RPMI7951 (cell line): ENCODE measurements at places on chromosomes 5 and 9. TPM values are rescaled to one million over a fixed set of nuclear protein-coding genes. Genes with fewer than 3 reads are reported as not detected.

DNA sequence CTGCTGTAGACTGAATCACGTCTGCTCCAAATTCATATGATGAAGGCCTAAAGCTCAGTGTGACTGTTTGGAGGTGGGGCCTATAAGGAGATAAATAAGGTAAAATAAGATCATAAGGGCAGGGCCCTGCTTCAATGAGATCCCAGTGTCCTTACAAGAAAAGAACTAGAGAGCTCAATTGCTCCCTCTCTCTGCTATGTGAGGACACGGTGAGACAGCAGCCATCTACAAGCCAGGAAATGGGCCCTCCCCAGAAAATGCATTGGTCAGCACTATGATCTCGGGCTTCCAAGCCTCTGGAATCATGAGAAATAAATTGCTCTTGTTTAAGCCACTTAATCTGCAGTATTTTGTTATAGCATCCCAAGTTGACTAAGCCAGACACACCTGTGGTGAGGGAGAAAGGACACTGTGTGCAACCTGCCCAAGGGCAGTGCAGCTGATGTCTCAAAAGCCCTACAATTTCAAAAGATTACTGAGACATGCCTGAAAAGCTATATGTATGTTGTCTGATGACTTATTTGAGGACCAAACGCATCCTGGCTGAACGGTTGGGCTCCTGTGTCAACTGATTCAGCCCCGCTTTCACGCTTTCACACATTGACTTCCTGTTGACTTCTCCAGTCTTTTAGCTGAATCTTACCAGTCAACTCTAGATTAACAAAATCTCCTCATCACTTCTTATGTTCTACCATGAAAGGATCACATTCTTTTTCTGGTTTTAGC, 13.2 kb downstream of the GZMK start:
- DNase-seq: peak; percentile 5

GRCh38 chr9:21936161-21936560, 58.0 kb downstream of the CDKN2A start:
- no peak for DNase-seq

The CAAP1 gene
- total RNA-seq: 17.6 and 19.2 TPM in 2 replicates

DNA sequence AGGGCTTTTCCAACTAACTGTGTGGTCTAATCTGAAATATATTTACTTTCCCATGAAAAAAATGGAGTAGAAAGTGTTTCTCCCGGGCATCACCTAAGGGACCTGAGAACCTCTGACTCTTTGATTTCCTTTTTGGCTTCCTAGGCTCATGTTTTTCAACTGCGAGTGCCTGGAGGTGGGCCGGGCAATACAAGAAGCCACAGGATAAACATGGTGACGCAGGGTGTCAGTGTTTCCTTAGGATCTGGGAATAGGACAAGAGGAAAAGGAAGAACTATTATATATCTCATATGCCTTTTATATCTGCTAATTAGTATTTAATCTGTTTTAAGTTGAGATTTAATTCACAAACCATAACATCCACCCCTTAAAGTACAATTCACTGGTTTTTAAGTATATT, 11.4 kb upstream of the LECT2 start:
- DNase-seq: no peak

DNA sequence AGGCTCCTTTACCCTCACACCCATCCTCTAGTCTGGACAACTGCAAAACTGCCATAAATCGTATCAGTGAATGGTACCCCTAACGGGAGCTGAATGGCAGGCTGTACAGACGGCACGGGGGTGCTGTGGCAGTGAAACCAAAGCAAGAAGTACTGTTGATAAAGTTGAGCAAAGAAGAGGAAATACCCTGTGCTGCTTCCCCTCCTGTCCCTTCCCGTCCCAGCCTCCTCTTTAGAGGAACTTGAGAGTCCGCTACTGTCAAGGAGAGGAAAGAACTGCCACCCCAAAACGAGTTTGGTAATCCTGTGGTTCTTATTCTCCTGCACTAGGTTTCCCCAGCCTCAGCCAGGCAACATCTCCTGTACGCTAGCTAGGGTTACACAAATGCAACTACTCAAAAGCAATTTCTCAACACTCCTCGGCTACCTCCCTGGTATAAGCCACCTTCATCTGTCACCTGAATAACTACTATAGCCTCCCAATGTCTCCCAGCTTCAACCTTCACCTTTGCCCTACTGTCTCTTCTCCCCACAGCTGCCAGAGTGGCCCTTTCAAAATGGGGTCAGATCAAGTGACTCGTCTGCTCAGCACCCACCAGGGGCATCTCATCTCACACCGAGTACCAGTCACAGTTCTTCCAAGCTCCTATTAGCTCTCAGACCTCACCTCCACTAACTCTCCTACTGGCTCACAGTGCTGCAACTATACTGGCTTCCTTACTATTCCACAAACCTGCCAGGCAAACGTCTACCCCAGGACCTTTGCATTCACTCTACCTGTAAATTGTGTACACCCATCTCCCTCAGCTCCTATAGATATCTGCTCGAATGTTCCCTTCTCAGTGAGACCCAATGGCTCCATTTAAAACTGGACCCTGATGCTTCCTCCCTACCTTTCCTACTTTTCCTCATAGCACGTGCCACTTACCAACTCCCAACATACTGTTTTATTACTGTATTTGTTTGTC, 4.1 kb downstream of the GLRX start:
- no peak for DNase-seq

The SLC25A2 gene
- total RNA-seq: 0.48 TPM in 1 of 2 replicates, not detected in the other

- no peak for DNase-seq
Observed at GRCh38 chr5:122880170-122880689, 34.8 kb downstream of the SNX24 start.

DNA sequence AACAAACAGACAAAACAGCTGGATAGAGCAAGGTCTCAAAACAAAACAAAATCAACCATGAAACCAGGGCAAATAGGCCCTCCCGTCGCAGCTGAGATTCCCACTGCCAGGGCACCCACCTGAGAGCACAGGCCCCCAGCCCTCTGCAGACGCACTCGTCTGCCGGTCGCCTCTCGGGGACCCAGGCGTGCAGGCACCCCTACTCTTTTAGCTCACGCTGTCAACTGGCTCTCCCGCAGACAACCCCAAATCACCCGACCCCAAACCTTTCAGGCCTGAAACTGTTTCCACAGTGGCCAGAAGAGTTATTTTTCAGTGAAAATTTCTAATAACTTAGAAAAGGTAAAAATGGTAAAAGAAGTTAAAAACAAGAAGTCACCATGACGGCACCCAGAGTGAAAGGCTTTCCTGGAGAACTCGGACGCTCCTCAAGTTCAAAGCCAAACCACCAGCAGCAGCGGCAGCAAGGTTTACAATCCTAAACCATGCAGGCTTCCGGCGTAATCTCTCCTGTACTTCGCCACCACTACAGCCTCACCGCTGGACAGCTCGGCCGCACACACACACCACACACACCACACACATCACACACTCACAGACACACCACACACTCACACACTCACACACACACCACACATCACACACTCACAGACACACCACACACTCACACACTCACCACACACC, 1.9 kb upstream of the UBE2QL1 start:
- DNase-seq: no peak

DNA sequence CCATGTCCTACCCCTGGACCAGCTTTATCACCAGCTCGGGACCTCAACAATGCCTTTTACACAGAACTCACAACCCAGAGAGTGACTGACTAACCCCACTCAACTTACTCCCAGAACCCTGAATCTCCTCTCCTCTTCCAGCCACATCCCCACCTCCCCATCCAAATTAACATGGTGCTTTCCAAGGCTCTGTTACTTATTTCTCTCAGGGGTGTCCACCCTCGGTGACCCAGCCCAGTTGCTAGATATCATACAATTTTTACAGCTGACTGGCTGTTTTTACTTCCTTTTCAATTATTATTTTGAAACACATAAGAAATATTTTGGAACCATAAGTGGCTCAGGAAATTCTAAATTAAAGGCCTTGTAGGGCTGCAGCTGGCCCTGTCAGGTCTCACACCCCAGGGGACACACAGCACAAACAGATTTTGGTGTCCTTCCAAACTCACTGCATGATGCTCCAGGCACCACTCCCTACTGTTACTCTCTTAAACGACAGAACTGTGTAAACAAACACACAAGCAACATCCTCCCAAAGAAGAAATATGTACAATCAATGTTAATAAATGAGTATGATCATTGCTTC, 180.6 kb downstream of the ADAMTS12 start:
- DNase-seq: no peak

- DNase-seq: no peak
Observed at GRCh38 chr5:1476181-1476966, 31.1 kb upstream of the SLC6A3 start.

- no peak for DNase-seq
Observed at GRCh38 chr5:53087171-53087570, 22.4 kb downstream of the MOCS2 start.
